Fibroblast of gingiva (primary cell): ENCODE measurements at places on chromosomes 5 and 9.

DNA sequence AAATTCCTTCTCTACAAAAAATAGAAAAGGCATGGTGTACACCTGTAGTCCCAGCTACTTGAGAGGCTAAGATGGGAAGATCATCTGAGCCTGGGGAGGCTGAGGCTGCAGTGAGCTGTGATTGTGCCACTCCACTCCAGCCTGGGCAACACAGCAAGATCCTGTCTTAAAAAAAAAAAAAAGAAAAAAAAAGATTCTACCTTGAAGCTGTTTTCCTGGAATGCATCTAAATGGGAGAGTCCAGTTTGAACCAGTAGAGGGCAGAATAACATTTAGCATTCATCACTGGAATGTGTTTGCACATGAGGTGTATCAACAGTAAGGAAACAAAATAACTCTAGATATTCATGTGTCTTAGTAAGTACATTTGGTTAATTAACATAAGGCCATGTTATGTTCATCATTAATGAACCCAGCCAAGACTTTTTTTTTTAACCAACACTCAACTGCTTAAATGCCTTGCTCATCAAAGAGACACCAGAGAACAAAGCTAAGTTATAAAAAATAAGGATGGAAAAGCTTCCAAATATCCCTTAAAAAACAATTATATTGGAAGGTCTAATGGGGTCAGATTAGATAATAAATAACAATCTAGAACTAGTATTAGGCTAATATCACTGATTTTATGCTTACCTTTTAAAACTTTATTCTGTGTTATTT, 16.1 kb downstream of the IFNE start:
- DNase-seq = peak; percentile 57

GRCh38 chr5:16450163-16450562, 15.4 kb downstream of the ZNF622 start:
- DNase-seq = no peak

DNA sequence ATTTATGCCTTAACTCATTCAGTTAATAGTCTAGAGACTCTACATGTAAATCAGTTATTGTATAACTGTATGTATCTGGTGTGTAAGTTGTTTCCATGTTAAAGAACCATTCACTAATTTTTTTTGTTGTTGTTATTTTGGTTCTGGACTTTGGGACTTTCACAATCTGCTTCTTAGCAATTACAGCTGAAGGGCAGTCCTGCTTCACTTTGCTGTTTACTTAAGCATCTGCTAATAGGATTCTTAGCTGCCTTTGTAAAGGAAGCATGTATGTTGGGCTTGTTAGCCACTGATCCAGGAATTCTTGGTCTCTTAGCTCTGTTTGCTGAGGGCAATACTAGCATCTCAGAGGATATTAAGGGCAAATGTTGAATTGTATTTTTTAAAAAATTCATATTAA, 97.0 kb downstream of the FOCAD start:
- no peak for DNase-seq

DNA sequence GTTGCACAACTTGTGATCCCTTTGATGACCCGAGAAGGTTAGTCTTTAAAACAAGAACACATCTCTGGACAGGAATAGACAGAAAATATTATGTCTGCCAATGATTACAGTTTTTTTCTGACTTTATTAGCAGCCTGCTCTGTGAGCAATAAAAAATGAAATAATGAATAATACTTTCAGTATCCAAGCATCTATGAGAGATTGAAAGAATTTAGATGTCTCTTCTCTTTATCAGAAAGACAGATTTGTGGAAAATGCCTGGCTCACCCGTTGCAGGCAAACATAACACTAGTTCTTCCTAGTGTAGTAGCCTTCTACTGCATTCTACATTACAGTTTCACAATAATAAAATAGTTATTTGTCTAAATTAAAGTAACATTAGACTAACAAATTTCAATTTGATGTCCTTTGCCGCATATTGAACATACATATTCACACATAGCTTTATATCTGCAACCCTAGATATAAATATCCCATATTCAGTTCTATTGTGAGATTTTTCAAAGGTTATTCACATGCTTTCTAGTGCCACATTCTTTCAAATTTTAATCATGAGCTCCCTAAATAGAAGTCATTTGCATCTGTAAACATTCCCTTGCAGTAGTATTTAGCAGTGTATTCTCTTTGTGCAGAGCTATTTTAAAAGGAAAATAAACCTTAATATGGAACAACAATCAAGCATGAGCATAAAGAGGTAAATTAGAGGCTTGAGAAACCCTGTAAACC, 267.3 kb downstream of the EFNA5 start:
- no peak for DNase-seq

DNA sequence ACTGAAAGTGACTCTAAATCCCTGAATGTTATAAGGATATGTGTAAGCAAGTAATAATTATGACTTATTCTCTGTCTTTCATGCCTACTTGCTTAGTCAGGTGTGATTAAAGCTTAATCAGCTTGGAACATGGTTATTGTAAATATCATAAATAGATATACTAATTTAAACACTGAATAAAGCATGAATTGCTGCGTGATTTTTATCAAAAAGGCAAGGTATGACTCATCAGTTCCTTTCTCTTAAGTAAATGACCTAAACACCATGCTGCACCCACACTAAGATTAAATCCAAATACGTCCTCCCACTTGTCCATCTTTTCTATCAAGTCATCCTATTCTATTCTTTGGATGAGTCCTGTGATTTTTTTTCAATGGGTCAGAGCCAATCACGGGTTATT, 124.6 kb upstream of the MTAP start:
- DNase-seq = peak; percentile 35

GRCh38 chr9:75826314-75826713, 64.2 kb upstream of the PCSK5 start:
- no peak for DNase-seq

GRCh38 chr9:120890320-120891244, 13.6 kb upstream of the PHF19 start:
- DNase-seq = no peak

GRCh38 chr9:20473515-20474013, 148.7 kb downstream of the MLLT3 start:
- DNase-seq = peak; percentile 73

DNA sequence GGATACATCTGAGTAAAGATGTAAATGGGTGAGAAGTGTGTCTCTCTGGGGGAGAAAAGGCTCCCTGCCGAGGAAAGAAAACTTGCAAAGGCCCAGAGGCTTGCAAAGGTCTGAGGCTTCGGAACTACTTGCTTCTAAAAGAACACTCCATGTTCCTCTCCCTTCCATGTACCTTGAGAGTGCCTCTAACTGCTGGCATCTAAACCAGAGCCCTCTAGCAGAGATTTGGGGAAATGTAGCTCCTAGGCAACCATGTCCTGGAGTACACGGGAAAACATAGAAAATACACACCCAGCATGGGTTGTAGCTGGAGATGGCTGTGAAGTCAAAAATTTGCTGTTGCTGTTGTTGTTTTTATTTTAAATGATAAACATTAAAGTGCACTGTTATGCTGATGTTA, 151.6 kb downstream of the SYK start:
- no peak for DNase-seq

- DNase-seq = peak; percentile 4
These were observed at the start of gene SH3GL2 for GRCh38 chr9:17578911-17579793. TSS of gene SH3GL2 (plus strand) at chr9:17579066.

GRCh38 chr9:87792831-87793288, 66.9 kb downstream of the CTSL start:
- DNase-seq = peak; percentile 89

DNA sequence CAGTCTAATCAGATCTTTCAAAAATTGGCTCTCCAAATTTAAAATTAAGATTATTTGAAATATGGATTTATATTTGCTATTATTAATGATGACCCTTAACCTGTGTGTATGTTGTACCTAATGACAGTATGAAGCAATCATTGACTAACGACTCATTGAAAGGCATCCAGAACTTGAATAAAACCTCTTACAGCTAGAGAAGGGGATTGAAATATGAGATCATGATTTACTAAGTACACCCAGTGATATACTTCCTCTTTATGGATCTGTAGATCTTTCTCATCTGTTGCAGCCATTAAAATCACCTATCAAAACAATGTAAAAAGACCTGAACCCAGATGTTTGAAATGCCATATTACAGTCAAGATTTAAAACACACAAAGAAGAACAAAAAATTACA, 126.5 kb downstream of the RPS23 start:
- no peak for DNase-seq

DNA sequence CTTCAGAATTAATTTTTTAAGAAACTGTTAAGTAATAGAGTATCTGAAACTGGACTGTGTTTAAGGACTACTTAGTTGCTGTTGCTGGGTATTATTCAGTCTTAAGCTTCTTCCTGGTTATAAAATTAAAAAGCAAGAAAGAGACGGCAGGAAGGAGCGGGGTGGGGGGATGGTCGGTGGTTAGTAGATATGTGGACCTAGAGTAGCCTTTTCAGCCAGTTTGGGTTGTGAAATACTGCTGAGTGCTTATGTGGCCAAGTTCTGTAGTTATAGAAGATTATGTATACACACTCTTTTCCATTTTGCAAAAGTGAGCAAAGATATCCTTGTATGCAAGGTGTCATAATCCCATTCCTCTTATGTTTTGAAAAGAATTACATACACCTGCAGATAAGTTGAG, 28.5 kb downstream of the TRIO start:
- DNase-seq = peak; percentile 76

DNA sequence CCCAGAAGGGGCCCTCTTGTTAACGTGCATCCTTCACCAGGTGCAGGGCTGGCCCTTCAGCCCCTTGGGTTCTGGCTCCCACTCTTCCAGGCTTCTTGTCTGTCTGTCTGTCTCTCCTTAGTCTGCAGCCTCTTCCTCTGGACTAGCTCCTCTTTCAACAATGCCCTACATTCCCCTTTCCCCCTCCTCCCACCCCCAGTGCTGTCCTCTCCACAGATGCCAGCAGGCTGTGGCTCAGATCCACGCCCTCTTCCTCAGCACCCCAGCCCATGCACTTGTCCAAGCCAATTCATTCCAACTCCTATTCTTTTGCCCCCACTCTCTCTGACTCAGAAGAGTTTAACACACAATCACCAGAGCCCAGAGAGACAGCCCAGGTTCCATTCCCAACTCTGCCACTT, 45.2 kb upstream of the ALDH1B1 start:
- DNase-seq = no peak
